Adrenal gland (tissue), 19 donors: ENCODE measurements at places on chromosomes 12 and 14. TPM values are rescaled to one million over a fixed set of nuclear protein-coding genes. Genes with fewer than 3 reads are reported as not detected.

DNA sequence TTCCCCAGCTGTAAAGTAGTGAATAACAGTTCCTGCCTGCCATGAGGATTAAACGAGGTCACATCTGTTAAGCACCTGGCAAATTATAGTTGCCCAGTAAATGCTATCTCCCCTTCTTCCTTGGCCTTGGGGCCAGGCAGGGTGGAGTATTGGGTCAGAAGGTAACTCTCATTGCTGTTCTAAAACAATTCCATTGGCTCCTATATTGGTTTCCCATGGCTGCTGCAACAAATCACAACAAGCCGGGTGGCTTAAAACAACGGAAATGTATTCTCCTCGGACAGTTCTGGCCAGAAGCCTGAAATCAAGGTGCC, 31.9 kb downstream of the MMAB start:
- H3K4me3 ChIP-seq, result no peak overlapping the region
- peak; percentile 48 for DNase-seq
- H3K27ac ChIP-seq, result no peak overlapping the region
- H3K27me3 ChIP-seq, result no peaks in the 10 kb centered on the region
- H3K36me3 ChIP-seq, result no peaks in the 10 kb centered on the region

DNA sequence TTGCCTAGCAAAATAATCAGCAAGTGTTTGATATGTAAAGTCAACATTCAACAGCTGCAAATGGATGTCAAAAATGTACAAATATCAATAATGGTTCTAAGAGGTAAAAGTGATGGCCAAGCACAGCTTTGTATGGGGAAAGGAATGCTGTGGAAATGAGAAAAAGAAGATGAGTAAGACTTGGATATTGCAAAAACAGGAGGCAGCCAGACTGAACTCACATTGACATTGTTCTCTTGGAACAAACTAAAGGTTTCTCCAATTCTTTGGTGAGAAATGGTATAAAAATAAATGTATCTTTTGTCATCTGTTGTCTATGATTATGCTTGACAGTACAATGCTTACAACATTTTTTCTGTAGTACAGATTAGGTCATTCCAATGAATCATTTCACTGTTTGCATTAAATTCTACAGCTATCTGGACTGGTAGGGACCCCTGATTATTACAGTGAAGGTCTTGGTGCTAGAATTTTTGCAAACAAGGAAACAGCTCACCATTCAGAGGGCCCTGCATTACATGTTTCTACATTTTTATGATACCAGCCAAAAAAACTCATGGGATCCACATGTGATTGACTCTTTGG, 465.7 kb downstream of the NOVA1 start:
- no peak overlapping the region for H3K4me3 ChIP-seq
- no peak overlapping the region for H3K27ac ChIP-seq
- no peaks in the 10 kb centered on the region for H3K4me1 ChIP-seq
- no peaks in the 10 kb centered on the region for H3K36me3 ChIP-seq
- DNase-seq, result no peak

DNA sequence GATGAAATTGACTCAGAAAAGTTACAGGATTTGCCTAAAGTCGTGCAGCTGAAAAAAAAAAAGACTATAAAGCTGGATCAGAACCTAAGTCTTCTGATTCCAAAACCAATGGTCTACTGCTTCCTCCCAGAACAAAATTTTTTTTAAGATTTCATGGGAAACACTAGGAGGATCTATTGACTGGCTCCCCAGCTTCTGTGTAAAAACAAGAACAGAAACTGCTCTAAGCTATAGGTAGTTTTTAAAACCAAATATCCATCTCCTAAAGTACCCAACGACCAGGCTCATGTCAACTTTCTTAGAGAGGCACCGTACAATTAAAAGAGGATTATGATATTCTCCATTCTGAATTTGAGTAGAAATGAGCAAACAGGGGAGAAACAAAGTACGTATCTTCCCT, 9.4 kb downstream of the FMNL3 start:
- no peak overlapping the region for H3K4me3 ChIP-seq
- no peaks in the 10 kb centered on the region for H3K36me3 ChIP-seq
- peaks cover 30% of the 10 kb centered on the region for H3K4me1 ChIP-seq

- H3K4me3 ChIP-seq, result no peak overlapping the region
- DNase-seq, result no peak
- H3K27me3 ChIP-seq, result no peaks in the 10 kb centered on the region
- H3K36me3 ChIP-seq, result no peaks in the 10 kb centered on the region
Observed at GRCh38 chr12:105033851-105034250, 47.7 kb downstream of the NOPCHAP1 start.

DNA sequence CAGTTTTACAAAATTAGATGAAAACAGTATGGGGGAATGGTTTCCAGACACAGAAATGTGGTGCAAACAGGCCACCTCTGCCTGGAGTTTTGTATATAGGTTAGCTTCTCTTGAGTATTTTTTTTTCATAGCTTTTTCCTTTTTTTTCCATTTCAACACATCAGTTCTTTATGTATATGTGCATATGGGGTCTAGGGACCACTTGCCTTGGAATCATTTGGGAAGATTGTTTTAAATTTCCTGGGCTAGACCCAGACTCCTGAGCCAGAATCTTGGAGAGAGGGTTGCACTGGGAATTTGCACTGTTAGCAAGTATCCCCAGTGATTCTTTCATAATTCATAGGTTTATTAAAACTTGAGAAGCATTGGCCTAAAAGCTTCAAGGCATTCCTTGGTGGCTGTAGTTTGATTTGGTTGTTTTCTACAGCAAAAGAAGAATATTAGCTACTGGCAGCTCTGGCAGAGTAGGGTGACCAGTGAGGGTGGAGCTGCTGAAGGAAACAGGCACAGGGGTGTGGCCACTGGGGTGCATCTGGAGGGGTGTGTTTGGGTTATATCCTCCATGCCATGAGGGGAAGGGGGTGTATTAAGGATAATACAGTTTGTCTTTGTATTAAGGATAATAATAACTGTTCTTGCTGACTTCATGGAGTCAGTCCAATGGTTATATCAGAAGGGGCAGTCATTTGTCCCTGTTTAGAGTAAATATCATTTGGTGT, 22.8 kb downstream of the PPP1R36 start:
- DNase-seq, result no peak
- no peak overlapping the region for H3K4me3 ChIP-seq
- no peaks in the 10 kb centered on the region for H3K36me3 ChIP-seq
- H3K4me1 ChIP-seq, result peaks cover 15% of the 10 kb centered on the region

DNA sequence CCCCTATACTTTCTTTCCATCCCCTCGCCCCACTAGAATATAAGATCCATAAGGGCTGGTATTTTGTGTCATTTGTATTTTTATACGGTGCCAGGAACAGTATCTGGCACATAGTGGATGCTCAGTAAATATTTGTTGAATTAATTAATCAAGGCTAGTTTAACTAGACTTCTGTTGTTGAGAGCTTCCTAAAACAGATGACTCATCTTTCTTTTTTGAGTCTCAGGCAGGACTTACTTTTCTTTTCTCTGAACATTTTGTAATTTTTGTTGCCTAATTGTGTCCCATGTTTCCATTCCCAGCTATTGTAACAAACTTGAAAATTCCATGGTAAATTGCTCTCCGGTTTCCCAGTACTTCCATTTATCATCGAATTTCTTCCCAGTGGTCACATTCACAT, 16.7 kb downstream of the STK38L start:
- no peak for DNase-seq
- no peak overlapping the region for H3K4me3 ChIP-seq
- peak overlapping the region; percentile 64 for H3K27ac ChIP-seq
- peaks cover 24% of the 10 kb centered on the region for H3K4me1 ChIP-seq
- no peaks in the 10 kb centered on the region for H3K36me3 ChIP-seq

DNA sequence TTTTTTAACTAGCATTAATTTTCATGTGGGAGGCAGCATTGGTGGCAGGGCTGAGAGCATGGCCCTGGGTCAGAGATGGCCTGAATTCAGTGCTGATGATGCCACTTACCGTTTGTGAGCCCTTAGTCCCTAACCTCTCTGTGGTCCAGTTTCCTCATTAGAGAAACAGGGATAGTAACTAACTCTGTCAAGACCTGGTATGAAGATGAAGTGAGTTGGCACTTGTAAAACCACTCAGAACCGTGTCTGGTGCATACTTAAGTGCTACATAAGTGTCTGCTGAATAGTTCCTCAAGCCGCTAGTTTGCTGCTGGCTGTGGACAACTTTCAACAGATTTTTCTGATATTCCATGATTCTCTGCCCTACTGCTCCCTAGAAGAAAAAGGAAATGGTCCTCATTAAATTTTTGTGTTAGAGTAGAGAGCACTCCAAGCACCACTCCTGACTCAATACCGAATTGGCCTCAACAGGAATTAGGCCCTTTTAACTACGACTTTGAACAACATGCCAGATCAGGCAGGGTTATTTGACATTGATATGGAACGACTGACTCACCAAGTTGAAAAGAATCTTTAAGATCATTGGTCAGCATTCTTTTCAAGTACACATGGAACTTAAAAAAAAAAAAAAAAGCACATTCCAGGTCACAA, 250.2 kb downstream of the ANO2 start:
- peak; percentile 15 for DNase-seq
- no peaks in the 10 kb centered on the region for H3K27me3 ChIP-seq
- H3K4me1 ChIP-seq, result no peaks in the 10 kb centered on the region

GRCh38 chr14:101881426-101881825, 82.9 kb upstream of the DYNC1H1 start:
- no peaks in the 10 kb centered on the region for H3K27me3 ChIP-seq
- no peak for DNase-seq
- H3K4me3 ChIP-seq, result no peak overlapping the region
- H3K36me3 ChIP-seq, result peaks cover 38% of the 10 kb centered on the region

DNA sequence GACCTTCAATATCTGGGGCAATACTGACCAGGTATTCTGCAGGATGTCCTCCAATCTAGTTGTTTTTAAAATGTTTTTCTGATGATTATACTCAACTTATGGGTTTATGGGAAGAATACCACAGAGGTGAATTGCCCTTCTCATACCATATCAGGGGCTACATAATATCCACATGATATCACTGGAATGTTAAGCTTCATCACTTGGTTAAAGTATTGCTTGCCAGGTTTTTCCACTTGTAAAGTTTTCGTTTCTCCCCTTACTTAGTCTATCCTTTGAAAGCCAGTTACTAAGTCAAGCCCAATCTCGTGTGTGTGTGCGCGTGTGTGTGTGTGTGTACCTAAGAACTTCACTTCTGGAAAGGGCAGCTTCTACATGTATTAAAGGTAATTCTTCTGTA, 980.9 kb upstream of the FBXO33 start:
- no peak overlapping the region for H3K27ac ChIP-seq
- H3K27me3 ChIP-seq, result no peaks in the 10 kb centered on the region

DNA sequence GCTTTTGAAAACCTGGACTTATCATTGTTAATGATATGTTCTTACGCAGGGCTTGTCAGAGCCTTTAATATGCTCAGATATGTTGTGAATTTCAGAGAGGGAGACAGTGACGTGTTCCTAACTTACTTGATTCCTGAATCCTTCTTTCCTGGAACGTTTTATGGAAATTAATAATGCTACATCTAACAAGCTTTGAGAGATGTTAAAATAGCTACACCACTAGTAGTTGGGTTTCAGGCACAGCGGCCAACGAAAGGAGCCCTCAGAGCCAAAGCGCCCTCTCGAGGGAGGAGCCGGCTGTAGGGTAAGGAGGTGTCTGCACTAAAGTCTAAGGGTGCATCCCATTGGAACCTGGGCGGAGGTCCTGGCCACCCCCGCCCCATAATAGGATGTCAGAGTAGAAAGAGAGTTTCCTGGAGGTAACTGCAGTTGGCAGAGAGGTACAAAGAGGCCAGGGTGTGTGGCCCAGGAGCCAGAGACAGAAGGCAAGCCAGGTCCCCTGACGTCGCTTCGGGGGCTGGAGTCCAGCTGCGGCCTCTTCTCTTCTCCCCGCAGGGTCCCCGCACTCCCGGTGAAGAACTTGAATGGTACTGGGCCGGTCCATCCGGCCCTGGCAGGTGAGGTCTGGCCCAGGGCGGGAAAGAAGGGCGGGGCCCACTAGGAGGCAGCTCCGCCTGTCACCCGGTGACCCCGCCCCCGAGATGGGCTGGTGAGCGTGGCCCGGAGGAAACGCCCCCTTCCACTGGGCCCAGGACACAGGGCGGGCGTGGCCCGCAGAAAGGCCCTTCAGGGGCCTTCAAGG, 36.3 kb downstream of the DTX1 start:
- H3K4me1 ChIP-seq, result no peaks in the 10 kb centered on the region
- H3K36me3 ChIP-seq, result no peaks in the 10 kb centered on the region
- H3K27me3 ChIP-seq, result no peaks in the 10 kb centered on the region
- no peak overlapping the region for H3K27ac ChIP-seq
- H3K4me3 ChIP-seq, result no peak overlapping the region

GRCh38 chr14:60101786-60102185, 10.1 kb downstream of the PCNX4 start:
- no peak overlapping the region for H3K27ac ChIP-seq
- peaks cover 11% of the 10 kb centered on the region for H3K4me1 ChIP-seq
- no peak overlapping the region for H3K4me3 ChIP-seq
- no peaks in the 10 kb centered on the region for H3K27me3 ChIP-seq
- no peaks in the 10 kb centered on the region for H3K36me3 ChIP-seq

DNA sequence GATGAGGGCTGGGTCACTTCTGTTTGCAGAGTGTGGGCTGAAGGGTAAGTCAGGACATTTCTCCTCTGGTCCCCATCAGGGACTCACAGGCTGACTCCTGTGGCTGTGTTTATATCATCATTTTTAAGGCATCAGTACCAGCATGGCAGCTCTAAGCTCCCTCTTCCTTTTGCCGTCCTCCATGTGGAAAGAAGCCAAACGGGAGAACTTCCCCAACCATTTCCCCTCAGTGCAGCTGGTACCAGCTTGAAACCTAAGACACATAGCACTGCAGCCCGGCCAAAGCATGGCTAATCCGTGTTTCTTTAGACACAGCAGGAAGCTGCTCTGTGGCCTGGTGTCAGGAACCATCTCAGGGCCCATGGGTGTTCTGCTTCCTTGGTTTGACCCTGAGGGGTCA, 31.9 kb upstream of the ATP2A2 start:
- H3K27me3 ChIP-seq, result no peaks in the 10 kb centered on the region
- H3K27ac ChIP-seq, result peak overlapping the region; percentile 36
- no peak overlapping the region for H3K4me3 ChIP-seq
- H3K4me1 ChIP-seq, result peaks cover 23% of the 10 kb centered on the region

DNA sequence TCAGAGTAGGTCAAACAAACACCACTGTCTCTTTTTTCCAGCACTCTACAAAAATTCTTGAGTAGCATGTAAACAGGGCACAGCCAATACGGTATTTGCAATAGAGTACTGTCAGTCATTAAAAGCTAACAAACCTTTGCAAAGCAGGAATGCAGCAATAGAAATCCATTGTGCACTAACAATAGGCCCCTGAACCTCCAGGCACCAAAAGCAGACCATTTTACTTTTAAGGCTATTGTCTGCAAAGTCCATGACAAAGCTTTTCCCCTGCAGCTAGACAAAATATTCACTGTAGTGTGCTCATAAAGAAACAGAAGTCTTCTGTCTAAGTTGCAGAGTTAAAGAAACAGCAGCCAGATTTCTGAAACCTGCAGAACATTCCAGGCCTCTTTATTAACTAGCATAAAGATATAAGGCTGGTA, 191.9 kb downstream of the SOX5 start:
- H3K27ac ChIP-seq, result no peak overlapping the region
- no peak overlapping the region for H3K4me3 ChIP-seq
- DNase-seq, result no peak
- H3K4me1 ChIP-seq, result no peaks in the 10 kb centered on the region

GRCh38 chr14:28467611-28468010, 299.0 kb upstream of the FOXG1 start:
- H3K4me1 ChIP-seq, result no peaks in the 10 kb centered on the region
- H3K27me3 ChIP-seq, result no peaks in the 10 kb centered on the region
- no peak overlapping the region for H3K27ac ChIP-seq
- no peaks in the 10 kb centered on the region for H3K36me3 ChIP-seq
- no peak overlapping the region for H3K4me3 ChIP-seq

PPM1A gene
- 29.1 TPM for total RNA-seq

KCNC2 gene
- total RNA-seq, result not detected

CLEC4C gene
- not detected for total RNA-seq

ADGRD1 gene
- total RNA-seq, result 0.87 TPM

PTHLH gene
- 0.55 TPM for total RNA-seq

TAS2R13 gene
- 1.6 TPM for total RNA-seq

TC2N gene
- 0.89 TPM for total RNA-seq

GYS2 gene
- total RNA-seq, result not detected

COA8 gene
- 10.6 TPM for total RNA-seq

TAS2R50 gene
- total RNA-seq, result 0.54 TPM

ASCL1 gene
- 0.26 TPM for total RNA-seq
